NCI-H446 (cell line): ENCODE measurements at places on chromosomes 16 and 17.

DNA sequence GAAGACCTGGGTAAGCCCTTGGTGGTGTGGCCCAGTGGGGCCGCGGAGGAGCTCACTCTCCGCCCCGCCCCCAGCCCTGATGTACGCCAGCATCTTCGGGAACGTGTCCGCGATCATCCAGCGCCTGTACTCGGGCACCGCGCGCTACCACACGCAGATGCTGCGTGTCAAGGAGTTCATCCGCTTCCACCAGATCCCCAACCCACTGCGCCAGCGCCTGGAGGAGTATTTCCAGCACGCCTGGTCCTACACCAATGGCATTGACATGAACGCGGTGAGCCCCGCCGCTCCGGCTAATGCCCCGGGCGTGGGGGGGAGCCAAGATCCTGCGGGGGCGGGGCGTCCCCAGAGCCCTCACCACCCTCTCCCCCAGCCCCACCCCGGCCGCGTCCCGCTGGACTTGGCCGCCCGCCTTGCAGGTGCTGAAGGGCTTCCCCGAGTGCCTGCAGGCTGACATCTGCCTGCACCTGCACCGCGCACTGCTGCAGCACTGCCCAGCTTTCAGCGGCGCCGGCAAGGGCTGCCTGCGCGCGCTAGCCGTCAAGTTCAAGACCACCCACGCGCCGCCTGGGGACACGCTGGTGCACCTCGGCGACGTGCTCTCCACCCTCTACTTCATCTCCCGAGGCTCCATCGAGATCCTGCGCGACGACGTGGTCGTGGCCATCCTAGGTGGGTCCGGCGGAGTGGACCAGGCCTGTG lies 12.1 kb upstream of the DCAF7 start:
- no peak for DNase-seq

GRCh38 chr17:59266745-59267144 lies 46.4 kb downstream of the GDPD1 start:
- DNase-seq = no peak

- no peak for DNase-seq
Observed at GRCh38 chr17:44959821-44960531, 8.1 kb downstream of the C1QL1 start.

DNA sequence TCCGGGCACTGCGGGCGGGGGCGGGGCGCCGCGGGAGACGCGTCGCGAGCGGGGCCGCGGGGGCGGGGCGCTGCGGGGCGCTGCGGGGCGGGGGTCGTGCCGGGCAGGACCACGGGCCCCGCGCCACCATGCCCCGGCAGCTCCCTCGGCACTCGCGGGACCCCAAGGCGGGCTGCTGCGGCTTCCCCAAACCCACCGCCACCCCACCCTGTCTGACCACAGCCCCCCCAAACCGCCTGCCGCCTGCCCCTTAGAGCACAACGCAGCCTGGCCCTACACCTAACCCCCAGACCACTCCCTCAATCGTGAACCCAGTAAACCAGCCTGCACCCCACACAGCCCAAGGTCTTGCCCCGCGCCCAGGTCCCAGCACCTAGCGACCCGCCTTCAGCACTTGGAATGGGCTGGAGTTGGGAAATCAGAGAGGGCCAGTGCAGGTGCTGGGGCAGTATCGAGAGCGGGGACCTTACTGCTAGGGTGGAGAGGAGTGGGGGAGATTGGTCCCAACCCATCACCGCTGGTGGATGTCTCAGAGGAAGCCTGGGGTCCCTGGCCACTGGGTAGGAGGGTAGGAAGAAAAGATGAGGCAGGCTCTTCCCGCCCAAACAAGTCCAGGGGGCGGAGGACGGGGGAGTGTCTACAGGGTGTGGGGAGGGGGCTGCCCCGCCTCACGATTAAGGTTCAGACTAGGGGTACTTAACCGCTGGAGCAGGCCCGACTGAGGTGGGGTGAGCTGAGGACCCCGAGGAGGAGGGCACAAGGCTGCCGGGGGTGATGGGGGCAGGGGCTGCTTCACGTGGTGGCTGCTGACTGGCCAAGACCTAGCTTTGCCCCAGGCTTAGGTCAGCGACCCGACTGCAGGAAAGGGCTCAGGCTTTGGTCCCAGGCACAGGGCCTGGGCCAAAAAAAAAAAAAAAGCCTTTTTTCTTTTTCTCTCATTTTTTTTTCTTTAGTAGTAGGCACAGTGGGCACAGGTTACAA lies 539 bp upstream of the VAMP2 start:
- DNase-seq = no peak

DNA sequence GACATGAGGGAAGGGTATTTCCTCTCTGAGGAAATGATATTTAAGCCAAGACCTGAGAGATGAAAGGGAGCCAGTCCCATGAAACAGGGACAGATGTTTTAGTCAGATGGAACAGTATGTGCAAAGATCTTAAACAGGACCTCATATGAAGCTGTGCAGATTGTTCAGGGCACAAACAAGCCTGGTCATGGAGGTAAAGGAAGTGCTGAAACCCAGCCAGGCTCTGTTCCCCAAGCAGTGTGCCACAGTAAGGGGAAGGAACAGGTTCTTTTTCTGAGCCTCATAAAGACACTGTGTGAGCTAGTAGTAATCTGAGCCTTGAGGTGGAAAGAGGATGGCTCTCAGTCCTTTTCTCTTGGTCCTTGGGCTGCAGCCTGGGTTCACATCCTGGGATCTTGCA lies 159.9 kb downstream of the ANKFN1 start:
- no peak for DNase-seq

- DNase-seq = no peak
Observed at GRCh38 chr17:4387137-4387536, 20.7 kb upstream of the UBE2G1 start.

GRCh38 chr17:15740570-15741120 lies 8.6 kb downstream of the TBC1D26 start:
- no peak for DNase-seq

DNA sequence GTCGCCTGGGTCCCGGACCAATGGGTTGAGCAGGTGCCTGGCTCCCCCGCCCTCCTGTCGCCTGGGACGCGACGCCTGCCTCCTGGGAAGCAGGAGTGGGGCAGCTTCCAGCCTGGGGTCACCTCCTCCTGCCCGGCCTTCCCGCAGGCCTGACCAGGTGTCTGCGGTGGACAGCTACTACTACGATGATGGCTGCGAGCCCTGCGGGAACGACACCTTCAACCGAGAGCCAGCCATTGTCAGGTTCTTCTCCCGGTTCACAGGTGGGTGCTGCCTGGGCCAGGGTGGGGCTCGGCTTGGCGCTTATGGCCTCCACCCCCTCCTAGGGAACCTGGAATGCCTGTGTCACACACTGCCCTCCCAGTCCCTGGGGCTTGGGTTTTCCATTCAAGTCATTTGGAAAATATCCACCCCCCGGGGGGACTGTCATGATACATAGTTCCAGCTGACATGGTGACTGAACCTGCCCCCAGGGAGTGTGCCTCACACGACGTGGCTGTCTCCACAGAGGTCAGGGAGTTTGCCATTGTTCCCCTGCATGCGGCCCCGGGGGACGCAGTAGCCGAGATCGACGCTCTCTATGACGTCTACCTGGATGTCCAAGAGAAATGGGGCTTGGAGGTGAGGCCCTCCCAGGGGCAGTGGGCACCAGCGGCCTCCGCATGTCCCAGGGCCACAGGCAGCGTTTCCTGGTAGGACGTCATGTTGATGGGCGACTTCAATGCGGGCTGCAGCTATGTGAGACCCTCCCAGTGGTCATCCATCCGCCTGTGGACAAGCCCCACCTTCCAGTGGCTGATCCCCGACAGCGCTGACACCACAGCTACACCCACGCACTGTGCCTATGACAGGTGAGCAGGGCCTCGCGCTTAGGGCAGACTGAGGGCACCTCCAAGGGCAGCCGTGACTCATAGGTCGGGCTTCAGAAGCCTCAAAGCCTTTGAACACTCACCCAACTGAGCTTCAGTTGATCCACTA lies 2.3 kb downstream of the DNASE1 start:
- no peak for DNase-seq

DNA sequence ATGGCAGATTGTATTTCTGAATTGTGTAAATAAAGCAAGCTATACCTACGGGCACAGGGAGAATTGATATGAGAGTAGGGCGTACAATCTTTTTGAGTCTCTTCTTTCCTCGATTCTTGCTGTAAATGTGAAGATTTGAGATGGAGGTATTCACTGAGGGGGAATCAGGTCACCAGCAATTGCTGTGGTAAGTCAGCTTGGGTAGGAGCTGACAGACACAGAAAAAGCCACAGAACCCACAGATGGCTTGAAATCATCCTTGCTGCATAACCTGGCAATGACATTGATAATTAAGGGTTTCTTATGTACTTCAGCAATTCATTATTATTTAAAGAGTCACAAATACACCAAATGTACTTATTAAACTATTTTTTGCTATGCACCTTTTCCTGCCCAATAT lies 164.2 kb downstream of the CNTNAP4 start:
- no peak for DNase-seq

- peak; percentile 12 for DNase-seq
Observed at GRCh38 chr17:50660042-50660886, 25.6 kb downstream of the ABCC3 start.

DNA sequence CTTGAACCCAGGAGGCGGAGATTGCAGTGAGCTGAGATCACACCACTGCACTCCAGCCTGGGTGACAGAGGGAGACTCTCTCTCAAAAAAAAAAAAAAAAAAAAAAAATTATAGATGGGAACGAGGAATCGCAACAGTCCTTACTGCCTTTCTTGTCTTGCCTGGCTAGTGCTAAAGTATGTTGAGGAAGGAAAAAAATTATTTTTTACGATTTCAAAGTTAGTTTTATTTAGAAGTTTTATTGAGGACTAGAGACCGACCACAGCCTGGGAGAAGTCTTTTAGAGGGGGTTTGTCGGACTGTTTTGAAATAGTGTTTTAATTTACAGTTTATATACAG lies 15.8 kb upstream of the DNAH17 start:
- no peak for DNase-seq

DNA sequence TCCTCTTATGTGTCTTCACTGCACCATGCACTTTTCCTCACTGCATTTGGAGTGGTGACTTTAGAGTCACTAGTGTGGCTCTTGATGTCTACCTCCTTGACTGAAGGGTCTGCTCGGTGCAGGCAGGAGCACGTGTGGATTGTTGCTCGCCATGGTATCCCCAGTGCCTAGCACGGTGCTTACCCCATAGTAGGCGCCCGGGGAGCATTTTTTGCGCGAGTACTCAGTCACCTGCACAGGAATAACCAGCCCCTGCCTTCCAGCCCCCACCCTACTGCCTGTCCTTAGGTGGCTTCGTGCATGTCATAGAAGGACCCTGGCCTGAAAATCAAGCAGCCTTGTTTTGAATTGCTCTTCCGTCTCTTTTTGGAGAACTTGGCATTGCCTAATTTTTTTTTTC lies 31.3 kb downstream of the CDRT15 start:
- no peak for DNase-seq

DNA sequence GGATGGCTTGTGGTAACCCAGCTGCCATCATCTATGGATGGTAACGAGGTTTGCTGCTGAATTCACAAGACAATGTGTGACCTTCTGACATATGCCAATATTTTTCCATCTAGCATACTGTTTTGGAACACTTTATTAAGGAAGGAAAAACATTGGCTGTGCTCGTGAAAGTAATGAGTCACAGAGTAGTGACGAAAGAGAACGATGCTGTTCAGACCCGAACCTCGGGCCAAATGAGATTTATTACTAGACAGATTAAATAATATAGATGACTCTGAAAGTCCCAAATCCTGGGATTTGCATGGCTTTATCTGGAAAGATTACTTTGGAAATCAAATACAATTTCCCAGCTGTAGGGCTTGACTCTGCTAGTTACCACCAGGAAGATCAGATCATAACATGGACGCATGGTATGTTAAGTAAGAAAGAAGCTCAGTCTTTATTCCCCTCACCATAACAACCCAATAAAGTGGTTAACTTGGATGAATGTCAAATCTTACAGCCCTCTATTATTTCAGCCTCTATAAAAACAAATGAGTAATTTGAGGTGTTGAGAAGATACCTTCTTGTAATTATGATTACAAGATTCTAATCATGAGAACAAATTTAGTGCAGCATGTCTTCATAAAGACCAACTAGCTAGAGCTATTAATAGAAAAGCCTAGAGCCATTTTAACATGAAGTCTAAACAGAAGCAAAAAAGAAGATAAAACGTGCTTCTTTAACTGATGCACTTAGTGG lies 32.6 kb downstream of the ERN1 start:
- no peak for DNase-seq

GRCh38 chr16:20317117-20317516 lies 10.2 kb downstream of the GP2 start:
- no peak for DNase-seq
